Stimulated activated CD4-positive, alpha-beta T cell treated with anti-CD3 and anti-CD28 coated beads, Interleukin-4, amount 100 ng/mL, for 24 hours (primary cell): ENCODE measurements at places on chromosomes 7 and 10.

- DNase-seq: no peak
Observed at GRCh38 chr10:25393621-25394020, 218.8 kb downstream of the GPR158 start.

GRCh38 chr10:94879214-94879613 is 59.2 kb upstream of the CYP2C9 start:
- no peak for DNase-seq

GRCh38 chr10:46263831-46264268 is 22.9 kb upstream of the ANTXRL start:
- no peak for DNase-seq

DNA sequence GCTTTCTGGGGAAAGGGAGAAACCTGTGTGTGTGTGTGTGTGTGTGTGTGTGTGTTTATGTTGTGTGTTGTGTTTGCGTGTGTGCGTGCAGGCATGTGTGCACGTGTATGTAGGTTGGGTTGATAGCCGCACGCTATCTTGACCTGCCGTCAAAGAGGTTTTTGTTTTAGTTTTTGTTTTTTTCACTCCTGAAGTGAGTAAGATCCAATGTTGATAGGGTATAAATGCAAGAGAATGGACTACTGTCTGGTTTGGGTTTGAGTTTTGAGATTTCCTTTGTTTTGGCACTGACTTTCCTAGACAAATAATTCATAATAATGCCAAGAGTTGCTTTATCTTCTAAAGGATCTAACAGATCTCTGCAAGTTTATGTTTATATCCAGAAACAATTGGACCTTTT is 27.8 kb downstream of the POU6F2 start:
- DNase-seq: no peak

- no peak for DNase-seq
Observed at GRCh38 chr10:75542906-75543305, 111.5 kb downstream of the LRMDA start.
